T-helper 1 cell (primary cell): ENCODE measurements at places on chromosomes 2 and 18.

DNA sequence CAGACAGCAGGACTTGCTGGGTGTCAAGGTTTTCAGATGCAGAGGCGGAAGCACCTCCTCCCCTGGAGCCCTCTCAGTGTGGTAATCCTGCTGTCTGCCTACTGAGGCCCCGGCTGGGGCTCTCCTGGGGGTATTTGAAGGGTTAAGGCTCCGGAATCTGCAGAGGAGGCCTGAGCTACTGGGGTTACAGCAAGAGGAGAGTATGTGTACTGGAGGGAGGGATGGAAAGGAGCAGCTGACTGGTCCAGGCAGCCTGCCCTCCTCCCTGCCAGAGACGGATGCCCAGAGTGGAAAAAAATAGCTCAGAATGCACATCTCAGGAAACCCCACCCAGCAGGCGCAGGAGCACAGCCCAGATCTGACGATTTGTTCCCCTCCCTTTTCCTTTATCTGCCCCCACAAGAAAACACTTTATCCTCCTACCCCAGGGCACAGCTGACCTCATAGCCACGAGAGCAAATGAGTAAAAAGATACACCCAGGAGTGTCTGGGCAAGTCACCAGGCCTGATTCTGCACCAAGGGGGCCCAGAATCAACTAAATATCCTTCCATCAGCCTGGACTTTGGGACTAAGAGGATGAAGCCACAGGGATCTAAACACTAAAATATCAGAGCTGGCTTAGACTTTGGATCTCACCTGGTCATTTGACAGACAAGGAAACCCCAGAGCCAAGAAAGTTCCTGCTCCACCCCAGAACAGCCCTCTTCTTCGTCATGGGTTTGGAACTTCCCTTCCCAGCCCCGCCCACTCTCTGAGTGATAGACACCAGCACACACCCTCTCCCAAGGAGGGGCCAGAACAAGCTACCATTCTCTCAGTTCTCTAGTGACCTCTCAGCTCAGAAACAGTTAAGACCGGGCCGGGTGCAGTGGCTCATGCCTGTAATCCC lies 5.5 kb downstream of the TMBIM1 start:
- peak; percentile 88 for DNase-seq

DNA sequence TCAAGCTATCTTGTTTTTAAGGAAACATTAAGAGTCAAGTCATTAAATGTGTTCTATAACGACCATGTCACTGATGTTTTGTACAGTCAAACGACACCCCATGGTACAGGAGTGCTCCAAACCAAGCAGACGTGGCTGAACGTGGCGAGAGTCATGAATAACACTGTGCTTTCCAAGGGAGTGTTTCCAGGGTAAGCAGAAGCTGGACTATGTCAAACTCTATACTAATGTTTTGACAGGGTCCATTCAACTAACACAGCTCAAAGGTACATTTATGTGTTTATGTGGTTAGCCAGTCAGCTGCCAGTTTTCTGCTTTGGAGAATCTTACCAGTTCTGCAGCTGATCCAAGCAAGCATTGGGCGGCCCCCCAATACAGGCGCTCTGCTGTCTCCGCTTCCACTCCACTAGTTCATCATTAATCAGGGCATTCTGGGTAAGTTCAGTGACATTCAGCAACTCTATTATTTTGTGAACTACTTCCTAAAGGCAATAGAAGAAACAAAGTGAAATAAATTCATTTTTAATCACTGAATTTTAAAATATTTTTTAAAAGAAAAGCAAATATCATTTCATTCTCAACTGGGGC lies 16.4 kb downstream of the STAT1 start:
- DNase-seq = no peak

GRCh38 chr2:234963773-234964615 lies 12.2 kb downstream of the SH3BP4 start:
- DNase-seq = no peak

DNA sequence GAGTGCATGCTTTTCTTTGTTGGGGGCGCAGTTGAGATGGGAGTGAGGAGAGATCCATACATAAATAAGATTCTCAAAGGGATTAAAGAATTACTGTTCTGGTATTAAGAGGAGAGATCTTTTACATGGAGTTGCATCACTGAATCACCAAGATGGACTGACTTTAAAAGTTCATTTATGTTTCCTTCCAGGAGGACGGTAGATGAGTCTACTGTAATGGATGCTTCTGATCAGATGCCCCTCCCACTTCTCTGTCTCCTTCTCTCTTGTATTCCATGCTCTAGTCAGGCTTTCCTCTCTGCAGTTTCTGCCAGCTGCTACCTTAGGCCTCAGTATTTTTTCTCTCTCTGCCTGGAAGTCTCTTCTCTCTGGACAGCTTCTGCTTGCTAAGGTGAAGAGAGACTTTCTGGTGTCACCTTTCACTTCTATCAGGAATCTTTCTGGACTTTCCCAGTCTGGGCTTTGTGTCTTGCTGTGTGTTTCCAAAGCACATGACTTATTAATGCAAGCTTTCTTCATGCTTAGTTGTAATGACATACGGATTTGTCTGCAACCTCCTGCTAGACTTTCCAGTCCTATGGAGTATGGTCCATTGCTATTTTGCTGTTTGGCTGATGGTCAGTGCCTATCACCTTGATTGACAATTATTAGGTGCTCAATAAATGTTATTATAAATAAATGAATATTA lies 23.6 kb downstream of the FAM171B start:
- no peak for DNase-seq

- no peak for DNase-seq
Observed at GRCh38 chr2:135409436-135409835, 121.6 kb downstream of the ZRANB3 start.

DNA sequence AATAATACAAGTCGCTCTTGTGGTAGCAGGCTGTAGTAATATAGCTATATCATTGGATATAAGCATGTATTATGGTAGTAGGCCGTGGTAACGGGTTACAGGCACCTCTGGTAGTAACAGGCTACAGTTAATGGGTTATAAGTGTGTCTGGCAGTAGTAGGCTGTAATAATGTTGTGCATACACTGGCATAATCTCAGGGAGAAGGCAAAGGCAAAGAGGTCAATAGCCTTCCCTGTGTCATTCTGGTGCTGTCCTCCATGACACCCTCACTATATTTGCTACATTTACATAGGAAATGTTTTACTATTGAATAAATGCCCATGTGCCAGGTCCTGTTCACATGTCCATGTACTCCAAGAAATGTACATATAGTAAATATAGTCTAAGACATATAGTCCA lies 12.8 kb upstream of the TNP1 start:
- no peak for DNase-seq

GRCh38 chr2:49582946-49583345 lies 428.6 kb upstream of the FSHR start:
- no peak for DNase-seq

DNA sequence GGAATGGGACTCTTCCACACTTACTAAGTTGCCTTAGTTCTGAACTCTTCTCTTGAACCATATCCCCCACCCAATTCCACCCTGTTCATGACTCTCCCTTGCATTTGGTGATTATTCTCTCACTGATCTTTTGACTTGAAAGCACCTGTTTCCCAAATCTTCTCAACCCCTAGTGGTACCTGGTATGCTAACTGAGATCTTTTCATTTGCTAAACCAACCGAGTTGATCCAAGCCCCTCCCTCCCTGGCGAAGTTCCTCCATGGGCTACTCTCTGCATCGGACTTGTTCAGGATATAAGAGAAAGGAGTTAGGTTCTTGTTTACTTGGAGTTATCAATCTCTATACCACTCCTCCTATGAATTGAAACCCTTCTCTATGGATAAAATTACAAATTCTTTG lies 593.5 kb downstream of the BCL11A start:
- DNase-seq = no peak

GRCh38 chr2:28155627-28156026 lies 237.0 kb upstream of the FOSL2 start:
- DNase-seq = no peak

DNA sequence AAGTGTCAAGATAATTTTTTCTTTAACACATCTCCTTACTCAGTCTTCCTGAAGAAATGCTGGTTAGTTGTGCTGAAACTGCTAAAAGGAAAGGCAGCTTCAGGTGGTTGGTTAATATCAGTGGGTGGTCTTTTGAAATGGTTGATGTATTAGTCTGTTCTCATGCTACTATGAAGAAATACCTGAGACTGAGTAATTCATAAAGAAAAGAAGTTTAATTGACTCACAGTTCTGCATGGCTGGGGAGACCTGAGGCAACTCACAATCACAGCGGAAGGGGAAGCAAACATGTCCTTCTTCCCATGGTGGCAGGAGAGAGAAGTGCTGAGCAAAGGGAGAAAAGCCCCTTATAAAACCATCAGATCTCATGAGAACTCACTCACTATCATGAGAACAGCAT lies 125.9 kb upstream of the CYRIA start:
- no peak for DNase-seq

DNA sequence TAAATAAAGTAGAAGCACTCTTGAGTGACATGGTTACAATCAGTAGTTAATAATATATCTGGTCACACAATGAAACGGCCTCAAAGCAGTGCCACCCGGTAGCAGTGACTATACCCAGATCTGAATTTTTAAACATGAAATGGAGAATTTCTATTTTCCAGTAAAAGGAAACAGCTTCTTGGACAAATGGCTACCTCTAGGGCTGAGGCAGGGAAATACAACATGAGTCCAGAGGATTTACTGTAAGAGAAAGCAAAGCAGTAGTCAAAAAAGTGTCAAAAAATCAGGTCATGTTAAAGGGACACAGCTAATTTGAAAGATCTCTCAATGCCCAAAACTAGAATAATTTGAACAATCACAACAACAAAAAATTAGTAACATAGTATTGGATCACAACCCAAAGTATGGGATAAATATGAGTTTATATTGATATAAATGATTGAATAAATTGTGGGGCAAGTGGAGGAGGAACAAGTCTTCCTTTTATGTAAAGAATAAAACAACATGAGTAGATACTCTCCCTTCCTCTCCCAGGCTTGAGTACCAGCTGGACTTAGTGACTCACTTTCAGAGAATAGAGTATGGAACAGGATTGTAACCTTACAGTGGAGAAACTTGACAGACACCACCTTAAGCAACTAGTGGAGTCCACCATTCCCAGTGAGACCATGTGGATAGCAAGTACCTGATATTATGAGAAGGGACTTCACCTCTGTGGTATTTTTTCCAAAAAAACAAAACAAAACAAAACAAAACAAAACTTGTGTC lies 180.8 kb downstream of the MBD2 start:
- no peak for DNase-seq

GRCh38 chr2:69138793-69139459 lies 125.9 kb downstream of the ANTXR1 start:
- no peak for DNase-seq
